Stomach (tissue), 19 donors: ENCODE measurements at places on chromosomes 6 and 20.

DNA sequence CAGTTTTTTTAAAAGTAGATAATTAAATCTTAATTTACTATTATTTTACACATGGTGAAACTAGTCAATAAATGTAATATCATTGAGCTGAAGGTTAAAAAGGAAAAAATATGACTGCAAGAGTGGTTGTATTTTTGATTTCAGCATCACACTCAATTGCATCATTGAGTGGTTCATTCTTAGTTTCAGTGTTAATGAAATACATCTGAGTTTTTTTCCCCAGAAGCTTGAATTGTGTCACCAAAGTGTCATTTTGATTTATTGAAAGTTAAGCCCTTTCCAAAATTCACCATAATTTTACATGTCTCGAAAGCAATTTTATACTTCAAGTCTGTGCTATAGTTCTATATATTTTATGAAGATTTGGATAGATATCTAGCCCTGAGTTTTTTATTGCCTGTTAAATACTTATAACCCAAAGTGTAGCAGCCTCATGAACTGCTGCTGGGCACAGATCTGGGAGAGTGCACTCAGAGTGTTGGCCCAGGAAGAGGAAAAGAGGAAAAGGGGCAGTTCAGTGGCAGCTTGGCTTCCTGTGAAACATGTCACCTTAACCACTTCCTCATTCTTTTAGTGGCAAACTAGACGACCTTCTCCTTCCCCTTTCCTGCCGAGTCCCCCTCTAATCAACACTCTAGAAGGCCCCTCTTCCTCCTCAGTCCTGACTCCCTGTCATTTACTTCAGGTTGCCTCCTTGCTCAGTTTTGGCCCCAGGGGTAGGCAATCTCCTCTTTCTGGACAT is 140.7 kb downstream of the ESR1 start:
- peak; percentile 8 for DNase-seq

- DNase-seq, result no peak
Observed at GRCh38 chr6:163314791-163315470, 99.6 kb upstream of the QKI start.

DNA sequence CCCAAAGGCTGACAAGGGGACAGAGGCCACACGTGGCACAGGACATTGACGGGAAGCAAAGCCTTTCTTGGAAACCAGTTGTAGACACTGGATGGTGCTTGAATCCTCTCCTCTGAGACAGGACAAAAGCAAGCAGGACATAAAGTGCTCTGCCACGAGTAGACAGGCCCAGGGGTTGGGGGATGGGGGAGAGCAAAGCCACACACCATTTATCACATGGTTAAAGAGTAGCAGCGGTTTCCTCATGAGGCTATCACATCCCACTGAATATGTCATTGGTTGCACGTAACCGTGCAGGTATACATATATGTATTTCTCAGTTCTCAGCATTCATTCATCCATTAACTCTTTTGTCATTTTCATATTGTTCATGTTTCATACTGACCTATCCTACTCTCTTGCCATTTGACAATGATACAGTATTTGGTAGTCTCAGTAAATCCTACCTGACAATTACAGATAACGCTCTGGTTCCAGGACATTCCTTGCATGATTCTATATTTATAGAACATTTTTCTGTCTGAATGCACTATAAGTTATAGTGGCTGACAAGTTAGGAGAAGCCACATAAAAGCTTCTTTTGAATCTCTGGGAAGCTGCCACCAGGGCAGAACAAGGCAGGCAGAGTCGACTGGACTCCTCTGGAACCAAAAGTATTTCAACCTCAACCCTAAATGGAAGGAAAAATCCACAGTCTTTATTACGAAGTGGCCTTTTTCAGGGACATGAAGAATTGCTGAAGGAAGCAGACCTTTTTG is 23.5 kb downstream of the METTL24 start:
- no peak for DNase-seq

- no peak for DNase-seq
Observed at GRCh38 chr20:54083459-54083858, 13.1 kb upstream of the BCAS1 start.

- DNase-seq, result peak; percentile 67
Observed at GRCh38 chr20:45918182-45918737, 6.3 kb upstream of the PLTP start.

GRCh38 chr6:154479771-154480639 is 30.5 kb downstream of the CNKSR3 start:
- peak; percentile 45 for DNase-seq

GRCh38 chr6:53280207-53280606 is 68.5 kb downstream of the ELOVL5 start:
- no peak for DNase-seq

- DNase-seq, result no peak
Observed at GRCh38 chr6:41722969-41723529, 12.4 kb downstream of the TFEB start.

GRCh38 chr20:40855269-40855668 is 166.2 kb upstream of the MAFB start:
- no peak for DNase-seq

DNA sequence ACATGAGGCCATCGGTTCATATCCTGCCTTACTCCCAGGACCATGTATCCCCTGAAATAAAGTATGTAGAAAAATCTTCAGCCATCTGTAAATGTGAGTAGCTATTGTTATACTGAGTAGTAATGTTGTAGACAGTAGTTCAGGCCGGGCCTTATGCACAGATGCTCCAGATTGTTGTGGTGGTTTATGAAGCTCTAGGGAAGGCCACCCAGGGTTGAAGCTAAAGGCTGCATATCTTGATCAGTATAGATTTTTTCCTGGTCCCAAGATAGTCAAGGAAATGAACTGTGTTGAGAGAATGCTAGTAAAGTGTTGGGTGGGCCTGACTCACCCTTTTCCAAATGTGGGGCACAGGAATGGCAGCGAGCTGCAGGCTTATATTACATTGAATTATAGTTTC is 81.4 kb downstream of the FNDC1 start:
- no peak for DNase-seq

- peak; percentile 48 for DNase-seq
Observed at GRCh38 chr6:143205991-143206390, 145.3 kb downstream of the AIG1 start.

GRCh38 chr20:58715391-58715800 is 22.8 kb downstream of the NPEPL1 start:
- DNase-seq, result no peak

GRCh38 chr6:102485480-102485879 is 1092.0 kb downstream of the GRIK2 start:
- DNase-seq, result no peak

GRCh38 chr20:58989196-58989595 is 8.1 kb downstream of the NELFCD start:
- no peak for DNase-seq

DNA sequence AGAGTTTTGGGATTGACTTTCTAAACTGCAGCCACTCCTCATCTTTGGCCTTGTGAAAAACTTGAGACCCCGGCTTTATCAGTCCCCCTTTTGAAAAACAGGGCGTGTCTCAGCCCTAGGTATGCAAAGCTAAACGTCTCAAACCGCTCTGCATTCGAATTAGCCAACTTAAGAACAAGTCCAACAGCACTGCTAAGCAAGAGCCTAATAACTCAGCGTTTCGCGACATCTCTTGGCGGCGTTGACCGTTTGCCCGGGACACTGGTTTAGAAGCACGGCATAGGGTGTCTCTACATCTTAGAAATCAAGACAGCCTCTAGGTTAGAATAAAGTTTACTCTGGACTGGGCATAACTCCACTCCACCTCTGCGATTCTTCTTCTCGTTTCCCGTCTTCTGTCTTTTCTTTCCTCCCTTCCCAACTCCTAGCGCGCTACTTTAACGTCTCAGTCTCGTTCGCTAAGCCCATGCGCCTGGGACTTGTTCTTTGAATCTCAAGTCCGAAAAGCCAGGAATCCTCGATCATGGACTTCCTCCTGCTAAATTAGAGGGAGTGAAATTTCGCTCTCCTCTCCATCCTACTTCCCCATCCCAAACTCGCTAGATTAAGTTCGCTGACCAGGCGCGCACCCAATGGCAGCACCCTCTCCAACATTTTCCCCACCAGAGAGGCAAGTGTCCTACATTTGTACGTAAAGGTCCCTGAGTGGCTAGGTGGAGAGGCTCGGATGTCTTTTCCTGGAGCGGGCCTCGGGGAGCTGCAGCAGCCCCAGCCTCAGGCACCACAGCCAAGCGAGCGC is 10.5 kb upstream of the TFAP2A start:
- DNase-seq, result no peak

DNA sequence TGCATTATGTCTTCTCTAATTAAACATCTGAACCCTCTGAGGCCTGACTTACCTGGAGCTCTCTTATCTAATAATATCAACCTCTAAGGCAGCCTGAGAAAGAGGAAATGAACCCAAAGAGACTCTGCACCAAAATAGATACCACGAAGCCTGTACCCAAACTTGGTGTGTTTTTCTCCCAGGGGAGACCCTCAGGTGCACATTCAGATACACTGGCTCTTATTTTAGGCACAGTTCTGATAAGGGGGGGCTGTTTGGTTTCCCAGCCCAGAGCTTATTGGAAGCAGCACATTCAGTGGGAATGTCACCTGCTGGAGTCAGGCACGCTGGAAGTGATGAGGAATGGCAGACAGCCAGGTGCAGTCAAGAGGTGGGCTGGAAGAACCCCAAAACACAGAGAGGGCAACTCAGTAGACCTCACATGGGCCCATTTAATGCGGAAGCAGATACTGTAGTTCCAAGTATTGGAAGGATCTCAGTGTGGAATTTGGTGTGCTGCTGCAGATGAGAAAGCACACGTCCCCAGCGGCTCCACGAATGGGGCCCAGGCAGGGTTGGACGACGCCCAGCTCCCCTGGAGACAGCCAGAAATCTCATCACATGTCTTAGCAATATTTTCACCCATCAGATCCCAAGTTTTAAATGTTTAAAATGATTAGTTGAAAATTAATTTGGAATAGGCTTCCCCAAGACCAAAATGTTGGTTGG is 9.7 kb upstream of the CCR6 start:
- DNase-seq, result no peak

GRCh38 chr20:57953638-57954037 is 243.8 kb upstream of the PMEPA1 start:
- no peak for DNase-seq

- no peak for DNase-seq
Observed at GRCh38 chr6:139153855-139154254, 19.0 kb downstream of the HECA start.

GRCh38 chr6:105779110-105779509 is 307.0 kb upstream of the PRDM1 start:
- DNase-seq, result no peak

DNA sequence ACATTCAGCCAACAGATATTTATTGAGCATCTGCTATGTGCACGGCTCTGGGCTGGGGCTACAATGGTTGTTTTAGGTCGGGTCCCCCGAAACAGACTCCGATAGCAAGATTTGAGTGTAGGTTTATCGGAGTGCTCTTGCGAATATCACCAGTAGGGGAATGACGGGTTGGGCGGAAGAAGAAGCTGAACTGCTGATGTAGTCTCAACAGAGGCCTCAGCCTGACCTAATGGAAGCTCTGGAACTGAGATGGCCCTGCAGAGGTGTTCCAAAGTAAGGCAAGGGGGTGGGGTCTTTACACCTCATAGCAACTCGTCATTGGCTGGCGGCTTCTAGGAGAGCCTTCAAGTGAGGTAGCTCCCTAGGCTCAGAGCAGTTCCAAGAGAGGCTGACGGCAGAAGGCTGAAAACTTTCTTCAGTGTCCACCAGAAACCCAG is 1.1 kb downstream of the L3MBTL1 start:
- DNase-seq, result no peak

GRCh38 chr6:21731411-21732031 is 138.0 kb downstream of the SOX4 start:
- no peak for DNase-seq

DNA sequence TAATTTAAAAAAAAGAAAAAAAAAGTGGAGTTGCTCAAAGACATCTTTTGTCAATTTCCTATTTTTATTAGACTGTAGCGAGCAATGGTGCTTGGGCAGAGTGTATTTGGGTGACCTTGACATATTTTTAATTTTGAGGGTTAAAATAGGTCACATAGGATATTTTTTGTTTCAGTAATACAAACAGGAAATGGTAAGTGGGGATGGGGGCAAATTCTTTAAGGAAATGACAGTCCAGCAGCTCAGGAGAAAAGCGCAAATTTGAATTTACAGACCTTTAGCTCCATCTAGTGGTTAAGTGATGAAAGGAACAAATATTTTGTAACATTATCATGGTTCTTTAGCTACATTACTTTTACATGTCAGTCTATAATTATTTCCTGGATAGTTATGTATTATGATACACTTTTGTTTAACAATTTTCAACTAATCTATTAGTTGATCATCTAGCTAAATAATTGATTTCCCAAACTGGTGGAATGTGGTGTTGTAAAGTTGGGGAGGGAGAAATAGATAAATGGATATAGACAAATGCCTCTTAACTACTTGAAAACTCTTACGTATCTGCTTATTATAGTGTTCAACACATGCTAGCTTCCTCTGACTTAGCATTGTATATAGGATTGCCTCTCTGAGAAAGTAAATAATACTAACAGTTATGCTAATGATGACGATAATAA is 10.0 kb downstream of the CITED2 start:
- DNase-seq, result no peak

DNA sequence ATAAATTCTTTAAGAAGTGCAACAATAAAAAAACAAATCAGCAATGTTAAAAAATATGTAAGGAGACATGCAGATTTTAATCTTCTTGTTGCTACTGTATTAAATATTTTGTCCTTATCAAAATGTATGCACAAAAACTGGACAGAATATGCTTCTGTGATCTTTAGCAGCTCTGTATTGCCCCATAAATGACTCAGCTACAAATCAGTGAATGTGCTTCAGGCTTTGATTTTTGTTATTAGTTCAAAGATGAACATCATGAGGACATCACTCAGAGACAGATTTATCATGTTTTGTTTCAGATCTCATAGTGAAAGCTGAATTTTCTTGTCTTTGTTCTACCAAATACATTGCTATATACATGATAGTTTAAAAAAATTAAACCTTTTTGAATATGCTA is 312.4 kb downstream of the GRIK2 start:
- no peak for DNase-seq

GRCh38 chr20:6792789-6793188 is 25.3 kb downstream of the BMP2 start:
- DNase-seq, result no peak

DNA sequence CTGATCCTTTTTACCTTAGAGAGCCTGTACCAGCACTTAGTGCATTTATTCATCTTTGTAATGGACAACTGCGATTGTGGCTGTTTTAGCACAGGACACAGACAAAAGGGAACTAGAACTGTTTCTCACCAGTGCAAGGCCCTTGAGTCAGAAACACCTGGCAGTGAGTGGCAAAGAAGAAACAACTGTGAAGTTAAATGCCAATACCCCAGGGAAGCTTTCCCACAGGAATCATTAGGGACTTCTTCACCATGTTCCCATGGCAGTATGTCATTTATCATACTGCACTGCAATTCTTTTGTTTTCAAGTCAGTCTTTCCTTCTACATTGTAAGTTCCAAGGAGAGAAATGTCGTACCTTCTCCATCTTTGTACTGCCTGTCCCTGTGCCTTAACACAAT is 28.6 kb upstream of the CDYL start:
- no peak for DNase-seq

GRCh38 chr20:51931371-51931781 is 129.1 kb upstream of the SALL4 start:
- no peak for DNase-seq

GRCh38 chr20:46227272-46227767 is 81.0 kb downstream of the CDH22 start:
- DNase-seq, result no peak

GRCh38 chr6:35624341-35625070 is 64.2 kb downstream of the FKBP5 start:
- no peak for DNase-seq
